Activated CD4-positive, alpha-beta T cell treated with anti-CD3 and anti-CD28 coated beads, Interleukin-2, amount 50 U/mL, for 1 hour (primary cell): ENCODE measurements at places on chromosomes 1 and 21.

GRCh38 chr1:81887421-81888144 is 86.8 kb downstream of the ADGRL2 start:
- DNase-seq: no peak

- DNase-seq: no peak
Measured at GRCh38 chr21:42663860-42664535, 10.6 kb downstream of the PDE9A start.

DNA sequence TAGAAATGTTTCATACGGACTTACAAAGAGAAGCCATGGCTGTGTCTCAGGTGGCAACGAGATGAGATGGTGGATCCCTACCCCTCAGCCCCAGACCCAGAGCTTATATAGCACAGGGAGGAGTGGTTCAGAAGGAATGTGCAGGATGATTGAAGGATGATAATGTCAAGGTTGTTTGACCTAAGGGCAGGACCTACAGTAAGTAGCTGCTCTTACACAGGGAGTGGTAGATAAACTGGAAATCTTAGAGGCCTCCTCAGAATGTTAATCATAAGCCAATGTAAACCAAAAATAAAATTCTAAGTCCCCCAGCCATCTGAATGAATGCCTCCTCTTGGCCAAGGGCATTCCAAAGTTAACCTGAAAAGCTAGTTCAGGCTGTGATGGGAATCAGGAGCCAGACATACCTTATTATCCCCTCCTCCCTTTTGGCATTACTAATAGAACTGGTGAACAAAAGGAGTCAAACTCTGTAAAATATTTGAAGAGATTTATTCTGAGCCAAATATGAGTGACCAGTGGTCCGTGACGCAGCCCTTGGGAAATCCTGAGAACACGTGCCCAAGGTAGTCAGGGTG is 45.8 kb upstream of the PDE9A start:
- DNase-seq: no peak

DNA sequence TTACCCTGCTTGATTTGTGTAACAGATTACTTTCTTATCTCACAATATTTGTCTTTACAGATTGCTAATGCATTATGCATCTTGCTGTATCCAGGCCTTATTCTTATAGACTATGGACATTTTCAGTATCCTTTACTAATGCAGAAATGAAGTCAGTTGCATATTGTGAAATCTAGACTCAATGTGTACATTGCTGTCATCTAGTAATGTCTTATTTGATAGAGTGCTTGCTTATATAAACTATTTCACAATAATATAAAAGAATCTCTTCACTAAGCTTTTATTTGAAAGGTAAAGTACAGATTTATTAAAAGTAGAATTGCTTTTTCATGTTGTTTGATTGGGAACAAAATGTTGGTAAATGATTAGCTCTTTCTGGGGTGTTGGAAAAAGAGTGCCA is 39.6 kb downstream of the ALG6 start:
- DNase-seq: no peak

GRCh38 chr21:27189870-27190269 is 223.0 kb upstream of the ADAMTS5 start:
- DNase-seq: no peak

DNA sequence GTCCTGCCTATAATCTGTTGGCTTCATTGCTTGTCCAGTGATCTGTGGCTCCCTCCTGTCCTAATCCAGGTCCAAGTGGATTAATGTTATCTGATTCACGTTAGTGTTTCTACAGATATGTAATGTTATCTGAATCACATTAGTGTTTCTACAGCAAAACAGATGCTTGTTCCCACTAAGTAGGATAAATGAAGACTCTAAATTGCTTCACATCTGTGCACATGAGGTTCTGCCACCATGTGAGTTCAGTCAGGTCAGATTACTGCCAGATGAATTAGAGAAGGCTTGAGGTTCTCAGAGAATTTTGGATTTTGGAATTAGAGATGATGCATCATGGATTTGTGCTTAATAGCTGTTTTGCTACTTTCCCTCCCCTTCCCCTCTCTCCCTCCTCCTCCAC is 13.2 kb downstream of the DISC1 start:
- no peak for DNase-seq

DNA sequence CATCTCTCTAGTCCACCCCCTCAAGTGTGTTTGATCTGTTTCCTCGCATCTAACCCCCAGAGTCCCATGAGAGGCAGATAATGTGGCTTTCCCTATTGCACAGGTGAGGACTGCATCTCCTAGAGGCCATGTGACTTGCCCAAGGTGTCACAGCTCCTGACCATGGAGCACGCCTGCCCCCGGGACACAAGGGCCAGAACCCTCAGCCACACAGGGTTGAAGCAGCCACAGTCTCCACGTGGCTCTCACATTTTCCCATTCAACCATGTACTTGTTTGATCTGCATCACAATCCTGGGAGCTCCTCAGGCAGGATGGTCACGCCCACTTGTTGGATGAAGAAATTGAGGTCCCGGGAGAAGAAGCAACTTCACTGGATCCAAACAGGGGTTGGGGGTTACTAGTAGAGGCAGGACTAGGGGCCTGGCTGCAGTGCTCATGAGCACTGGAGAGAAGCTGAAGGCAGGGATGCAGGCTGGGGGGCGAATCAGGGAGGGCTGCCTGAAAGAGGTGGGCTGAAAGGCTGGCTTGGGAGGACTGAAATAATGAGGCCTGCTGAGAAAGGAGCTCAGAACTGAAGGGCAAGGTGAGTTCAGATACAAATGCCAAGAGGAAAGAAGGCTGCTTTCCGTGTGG is 207.9 kb downstream of the PTPRU start:
- DNase-seq: no peak

- DNase-seq: no peak
Measured at GRCh38 chr1:170133766-170134495, 11.8 kb upstream of the NTMT2 start.

DNA sequence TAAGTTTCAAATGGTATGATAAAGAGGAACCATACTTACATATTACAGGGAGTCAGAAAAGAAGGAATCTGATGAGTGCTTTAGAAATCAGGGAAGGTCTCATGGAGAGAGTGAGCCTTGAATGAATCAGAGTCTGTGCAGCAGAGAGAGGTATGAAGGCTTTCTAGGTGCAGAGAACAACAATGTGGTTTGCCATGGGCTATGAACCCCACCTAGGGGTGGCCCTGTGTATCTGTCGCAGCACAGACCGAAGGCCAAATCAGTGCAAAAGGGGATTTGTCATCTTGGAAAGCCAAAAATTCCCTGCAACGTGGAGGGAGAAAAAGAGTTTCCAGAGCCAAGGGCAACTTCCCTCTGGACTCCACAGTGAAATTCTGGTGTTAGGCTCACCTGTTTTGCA is 3.5 kb downstream of the PAPPA2 start:
- no peak for DNase-seq
